ENCODE measurements at places on chromosomes 2 and 18. TPM values are rescaled to one million over a fixed set of nuclear protein-coding genes. Genes with fewer than 3 reads are reported as not detected.

- DNase-seq = no peak
Observed at GRCh38 chr2:19536136-19536535, 177.7 kb upstream of the OSR1 start.

GRCh38 chr2:108199726-108200125 lies 40.0 kb upstream of the SULT1C3 start:
- no peak for DNase-seq

DNA sequence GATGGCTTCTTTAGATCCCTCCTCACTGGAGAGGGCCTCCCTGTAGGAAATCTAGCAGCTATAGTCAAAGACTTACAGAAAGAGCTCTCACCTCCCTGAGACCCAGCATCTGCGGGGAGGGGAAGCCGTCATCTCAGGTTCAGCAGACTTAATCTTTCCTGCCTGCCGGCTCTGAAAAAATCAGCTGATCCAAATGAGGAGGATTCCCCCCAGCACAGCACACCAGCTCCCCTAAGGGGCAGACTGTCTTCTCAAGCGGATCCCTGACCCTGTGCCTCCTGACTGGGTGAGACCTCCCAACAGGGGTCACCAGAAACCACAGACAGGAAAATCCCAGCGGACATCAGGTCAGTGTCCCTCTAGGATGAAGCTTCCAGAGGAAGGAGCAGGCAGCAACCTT lies 601.9 kb downstream of the CNTNAP5 start:
- DNase-seq = no peak

GRCh38 chr18:47817017-47817794 lies 113.3 kb downstream of the SMAD2 start:
- DNase-seq = no peak

DNA sequence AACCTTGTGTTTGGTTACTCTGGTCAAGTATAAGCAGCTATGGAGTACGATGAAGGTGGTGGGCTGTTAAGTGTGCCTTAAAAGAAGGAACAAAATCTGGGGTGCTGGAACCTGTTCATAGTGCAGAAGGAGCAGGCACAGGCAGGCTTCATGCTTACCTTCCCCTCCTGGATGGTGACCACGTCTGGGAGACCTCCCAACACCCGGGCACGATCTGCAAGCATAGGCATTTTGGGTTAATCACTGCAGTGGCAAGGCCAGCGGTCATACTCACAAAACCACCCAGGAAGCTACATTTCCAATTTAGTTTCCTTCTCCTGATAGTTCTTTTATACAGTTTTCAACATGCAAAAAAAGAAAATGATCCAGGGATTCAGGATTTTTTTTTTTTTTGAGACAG lies 58.7 kb upstream of the LPIN2 start:
- DNase-seq = no peak

GRCh38 chr2:28764909-28765711 lies 13.5 kb downstream of the PPP1CB start:
- no peak for DNase-seq

GRCh38 chr2:111252436-111252835 lies 131.7 kb downstream of the BCL2L11 start:
- DNase-seq = no peak

The SPP2 gene
- total RNA-seq = not detected

The C1QL2 gene
- total RNA-seq = not detected

The EIF5B gene
- total RNA-seq = 21.4 TPM

The IL1RN gene
- total RNA-seq = 0.77 TPM

The CLEC4F gene
- not detected for total RNA-seq

The TET3 gene
- 4.7 TPM for total RNA-seq

The SH3RF3 gene
- total RNA-seq = 10.2 TPM

The CHN1 gene
- total RNA-seq = 21.1 TPM

The EMILIN1 gene
- 211 TPM for total RNA-seq

The CNGA3 gene
- not detected for total RNA-seq

The NOL4 gene
- total RNA-seq = not detected

Measured in uterus (tissue), 4 donors.